GM12864 (cell line): ENCODE measurements at places on chromosomes 4 and X.
A peak's percentile ranks its signal among the peaks of the same experiment; 100 is the strongest.

DNA sequence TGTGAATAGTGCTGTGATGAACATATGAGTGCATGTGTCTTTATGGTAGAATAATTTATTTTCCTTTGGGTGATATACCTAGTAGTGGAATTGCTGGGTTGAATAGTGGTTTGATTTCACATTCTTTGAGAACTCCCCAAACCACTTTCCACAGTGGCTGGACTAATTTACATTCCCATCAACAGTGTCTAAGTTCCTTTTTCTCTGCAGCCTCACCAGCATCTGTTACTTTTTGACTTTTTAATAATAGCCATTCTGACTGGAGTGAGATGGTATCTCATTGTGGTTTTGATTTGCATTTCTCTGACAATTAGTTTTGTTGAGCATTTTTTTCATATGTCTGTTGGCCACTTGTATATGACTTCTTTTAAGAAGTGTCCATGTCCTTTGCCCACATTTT, 29.1 kb downstream of the JADE3 start:
- no peak for DNase-seq

GRCh38 chr4:76755756-76756155, 142.2 kb downstream of the SOWAHB start:
- no peak for DNase-seq

DNA sequence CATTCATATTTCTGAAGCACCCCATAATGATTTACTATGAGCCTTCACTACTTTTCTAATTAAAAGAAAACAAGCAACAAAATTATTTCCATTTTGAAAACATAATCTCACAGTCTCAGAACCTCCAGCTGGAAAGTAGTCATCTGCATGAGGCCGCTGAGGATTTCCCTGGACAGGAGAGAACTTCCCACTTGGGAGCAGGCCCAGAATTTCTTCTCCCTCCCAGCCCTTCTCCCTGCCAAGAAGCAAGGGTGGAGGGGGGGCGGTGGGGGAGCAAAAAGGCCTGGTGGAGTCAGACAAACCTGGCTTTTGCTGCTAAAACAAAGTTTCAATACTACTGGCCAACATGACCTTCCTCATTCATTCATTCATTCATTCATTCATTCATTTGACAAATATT, 167.3 kb downstream of the PJA1 start:
- DNase-seq: no peak

DNA sequence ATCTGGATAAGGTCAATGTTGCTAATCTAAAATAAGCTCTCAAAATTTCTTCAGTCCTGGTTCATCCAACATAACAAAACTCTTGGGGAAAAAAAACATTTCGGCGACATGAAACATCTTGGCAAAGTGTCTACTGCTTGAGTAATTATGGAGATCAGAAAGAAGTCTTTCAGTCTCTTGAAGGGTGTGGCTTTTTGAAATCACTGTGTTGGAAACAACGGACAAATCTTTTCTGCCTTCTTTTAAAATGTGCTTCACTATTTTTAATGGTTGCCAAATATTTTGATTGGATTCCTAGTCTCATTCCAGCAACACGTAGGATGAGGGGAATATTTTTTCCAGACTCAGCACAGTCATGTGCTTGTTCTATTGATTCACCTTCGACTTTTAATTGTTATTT, 138.6 kb downstream of the KLHL8 start:
- no peak for DNase-seq

GRCh38 chr4:155026715-155027114, 181.7 kb upstream of the NPY2R start:
- DNase-seq: no peak

- no peak for DNase-seq
These were observed at the start of gene DRD5 for GRCh38 chr4:9781343-9782135. Gene DRD5, plus strand, starts transcription at chr4:9781634. Its CDS starts 396 bp downstream, at chr4:9782030.

- DNase-seq: no peak
These were observed 35.7 kb upstream of the APLN start for GRCh38 chrX:129690435-129690834.

GRCh38 chr4:129231945-129232588, 136.1 kb downstream of the C4orf33 start:
- DNase-seq: no peak

DNA sequence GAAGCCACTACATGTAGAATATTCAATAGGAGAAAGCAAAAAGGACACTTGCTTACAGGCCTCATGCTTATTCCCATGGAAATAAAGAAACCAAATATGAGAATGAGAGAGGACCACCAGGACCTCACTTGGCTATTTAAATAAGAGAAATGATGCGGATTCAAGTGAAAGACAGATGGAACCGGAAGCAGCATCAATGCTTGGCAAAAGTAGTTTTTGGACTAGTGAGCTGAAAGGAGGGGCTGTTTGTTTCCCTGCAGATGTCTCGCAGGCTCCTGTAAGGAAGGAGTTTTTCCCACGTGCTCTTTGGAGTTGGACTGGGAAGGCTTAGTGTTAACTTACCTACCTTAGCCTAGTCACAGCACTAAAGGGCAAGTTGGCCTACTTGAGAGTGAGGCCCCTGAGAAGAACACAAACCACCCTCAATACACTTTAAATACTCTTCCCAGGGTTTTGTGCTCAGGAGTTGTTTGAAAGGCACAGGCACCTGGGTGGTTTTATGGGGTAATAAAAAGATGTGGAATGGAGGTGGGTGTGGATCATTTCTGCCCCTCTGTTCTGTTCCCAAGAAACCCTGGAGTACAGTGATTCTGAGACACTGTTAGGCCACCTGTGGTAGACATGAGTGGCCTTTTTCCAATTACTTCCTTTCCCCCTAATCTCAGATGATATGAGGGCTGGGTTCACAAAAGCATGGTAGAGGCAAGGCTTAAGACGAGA, 113.3 kb upstream of the C1GALT1C1 start:
- DNase-seq: no peak

DNA sequence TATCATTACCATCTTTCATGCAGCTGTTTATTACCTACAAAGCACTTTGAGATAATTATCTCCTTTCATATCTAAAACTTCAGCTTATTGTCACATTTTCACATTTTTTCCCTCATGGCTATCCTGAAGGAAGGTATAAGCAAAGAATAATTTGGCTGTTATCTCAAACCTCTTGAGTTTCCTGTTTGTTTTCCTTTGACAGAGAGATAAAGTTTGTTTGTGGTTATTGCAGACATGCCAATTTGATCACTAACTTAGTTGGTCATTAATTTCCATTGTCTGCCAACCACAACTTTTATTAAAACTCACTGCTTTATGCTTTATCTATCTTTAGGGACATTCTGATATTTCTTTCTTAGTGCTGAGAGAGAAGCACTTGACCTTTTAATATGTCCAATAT, 89.8 kb upstream of the SPANXB1 start:
- no peak for DNase-seq

- peak; percentile 18 for DNase-seq
These were observed 145.3 kb downstream of the ATRX start for GRCh38 chrX:77640702-77641101.

- DNase-seq: no peak
These were observed 12.8 kb upstream of the TASL start for GRCh38 chrX:30590368-30590767.

DNA sequence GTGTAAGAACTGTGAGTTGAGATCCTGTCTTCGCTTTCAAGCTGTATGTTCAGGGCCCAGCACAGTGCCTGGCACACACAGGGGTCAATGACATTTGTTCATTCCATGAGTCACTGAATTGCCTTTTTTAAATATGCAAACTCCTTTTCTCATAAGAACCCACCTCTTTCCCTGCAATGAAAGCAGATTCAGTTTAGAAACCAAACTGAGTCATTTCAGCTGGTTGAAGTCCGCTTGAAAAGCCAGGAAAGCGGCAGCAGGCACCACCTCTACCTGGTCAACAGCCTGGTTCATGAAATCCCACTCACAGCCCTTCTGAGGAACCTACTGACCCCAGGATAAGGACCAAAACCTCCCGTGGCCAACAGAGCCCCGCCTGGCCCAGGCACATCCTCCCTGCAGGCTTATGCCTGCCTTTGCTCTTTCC, 4.5 kb upstream of the C1QTNF7 start:
- DNase-seq: no peak

DNA sequence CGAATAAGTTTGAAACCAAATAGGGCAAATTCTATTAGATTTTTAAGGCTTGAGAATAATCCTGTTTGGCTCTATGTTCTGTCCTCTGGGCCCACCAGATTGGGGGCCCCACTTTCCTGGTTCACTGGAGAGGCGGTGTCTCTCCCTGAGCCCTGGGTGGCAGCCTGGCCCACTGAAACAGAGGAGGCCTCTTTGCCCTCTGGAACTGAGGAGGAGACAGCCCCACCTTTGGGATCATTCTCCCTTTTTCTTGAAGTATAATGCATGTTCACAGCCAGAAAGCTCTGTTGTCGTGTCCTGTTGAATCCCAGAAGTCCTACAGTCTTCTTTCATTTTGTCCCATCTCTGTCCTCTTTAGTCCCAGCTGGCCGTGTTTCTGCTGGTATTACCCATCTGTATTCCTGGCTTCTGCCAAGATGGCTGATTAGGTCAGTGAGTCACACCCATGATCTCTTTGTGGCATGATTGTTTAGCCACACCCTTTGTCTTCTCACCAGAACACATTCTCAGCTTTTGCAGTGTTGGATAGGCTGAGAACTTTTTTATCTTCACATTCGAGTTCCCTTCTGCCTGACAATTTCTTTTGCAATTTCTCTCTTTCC, 8.1 kb upstream of the TBC1D25 start:
- DNase-seq: no peak

DNA sequence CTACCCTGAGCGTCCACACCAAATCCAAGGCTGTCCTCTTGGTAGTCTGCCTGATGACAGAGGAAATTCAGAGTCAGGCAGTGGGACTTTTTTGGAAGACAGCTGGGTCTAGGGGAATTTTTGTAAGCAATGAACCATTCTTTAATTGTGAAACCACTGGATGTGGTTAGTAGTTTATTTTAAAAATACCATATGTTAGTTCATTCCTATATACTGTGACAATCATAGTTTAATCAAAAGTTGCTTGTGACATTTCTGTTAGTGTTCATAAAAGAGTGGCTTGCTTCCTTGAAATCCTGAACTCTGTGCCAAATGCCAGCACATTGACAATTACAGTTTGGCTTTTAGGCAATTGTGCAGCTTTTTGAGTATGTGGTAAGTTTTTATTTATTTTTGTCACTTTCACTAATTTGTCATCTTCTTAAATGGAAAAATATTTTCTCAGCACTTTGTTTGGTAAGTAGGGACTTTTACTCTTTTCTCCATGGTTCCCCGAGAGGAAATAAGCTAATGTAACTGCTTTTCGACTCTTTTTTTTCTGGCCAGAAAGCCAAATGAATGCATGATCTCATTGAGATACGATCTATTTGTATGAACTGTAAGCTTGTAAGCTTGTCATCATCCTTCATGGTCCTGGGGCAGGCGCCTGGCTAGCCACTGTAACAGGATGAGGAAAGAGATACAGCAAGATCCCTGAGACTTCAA, 72.6 kb upstream of the SLC4A4 start:
- no peak for DNase-seq

DNA sequence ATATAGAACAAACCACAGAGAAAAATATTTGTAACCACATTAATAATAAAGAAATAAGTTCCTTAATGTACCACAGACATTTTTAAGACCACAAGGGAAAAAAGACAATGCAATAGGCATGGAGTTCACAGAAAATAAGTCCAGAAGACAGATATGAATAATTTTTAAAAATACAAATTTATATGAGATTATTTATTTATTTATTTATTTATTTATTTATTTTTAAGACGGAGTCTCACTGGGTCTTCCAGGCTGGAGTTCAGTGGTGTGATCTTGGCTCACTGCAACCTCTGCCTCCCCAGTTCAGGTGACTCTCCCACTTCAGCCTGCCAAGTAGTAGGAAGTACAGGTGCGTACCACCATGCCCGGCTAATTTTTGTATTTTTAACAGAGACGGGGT, 53.7 kb downstream of the THAP9 start:
- DNase-seq: no peak

GRCh38 chr4:153061971-153062370, 125.8 kb downstream of the FHDC1 start:
- no peak for DNase-seq

GRCh38 chr4:152258804-152259708, 276.8 kb downstream of the FBXW7 start:
- no peak for DNase-seq

DNA sequence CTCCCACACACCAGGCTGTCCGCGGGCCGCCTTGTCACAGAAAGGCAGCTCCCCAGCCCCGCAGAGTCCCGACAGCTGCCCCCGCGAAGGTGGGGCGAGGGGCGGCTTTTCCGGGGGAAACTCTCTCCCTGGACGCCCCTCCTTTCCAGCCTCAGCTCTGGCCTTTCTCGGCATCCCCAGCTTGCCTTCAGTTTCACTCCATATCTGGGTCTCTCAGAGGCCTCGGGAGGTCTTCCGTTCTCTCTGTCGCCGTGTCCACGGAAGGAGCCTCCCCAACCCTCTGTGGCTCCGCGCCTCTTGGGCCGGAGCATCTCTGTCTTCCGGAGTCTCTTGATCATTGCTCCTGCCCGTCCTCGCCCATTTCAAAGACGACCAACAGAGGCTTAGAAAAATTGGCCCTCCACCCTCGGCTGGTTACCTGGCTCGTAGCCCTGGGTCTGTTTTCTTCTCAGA, 6.1 kb upstream of the MSX1 start:
- no peak for DNase-seq

GRCh38 chrX:131729295-131729694, 185.4 kb downstream of the OR13H1 start:
- DNase-seq: no peak

- DNase-seq: no peak
These were observed at the start of gene FGFBP2 for GRCh38 chr4:15963001-15963451. Gene FGFBP2, minus strand, starts transcription at chr4:15963175. Its CDS starts 46 bp downstream, at chr4:15963129.

DNA sequence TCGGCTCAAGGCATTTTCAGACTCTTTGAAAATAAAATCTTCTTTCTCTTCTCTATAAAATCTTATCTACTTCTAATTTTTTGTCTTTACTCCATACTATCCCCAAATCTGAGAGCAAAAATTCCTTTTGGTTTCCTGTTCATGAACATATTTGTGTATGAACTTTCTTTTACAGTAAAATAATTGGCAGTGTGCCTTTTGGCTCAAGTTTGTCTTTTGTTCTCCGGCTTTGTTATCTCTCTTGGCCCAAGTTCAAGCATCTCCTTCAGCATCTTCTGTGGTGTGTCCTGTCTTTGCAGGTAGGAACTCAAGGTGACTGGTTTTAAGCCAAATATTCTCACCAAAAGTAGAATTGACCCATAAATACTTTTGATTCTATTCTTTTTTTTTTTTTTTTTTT, 276.6 kb upstream of the FAT1 start:
- DNase-seq: no peak

- DNase-seq: no peak
These were observed 38.7 kb downstream of the ANXA5 start for GRCh38 chr4:121658125-121658524.

GRCh38 chr4:160716551-160716950, 1447.2 kb downstream of the FSTL5 start:
- no peak for DNase-seq
